ENCODE measurements at places on chromosomes 1 and 21. TPM values are rescaled to one million over a fixed set of nuclear protein-coding genes. Genes with fewer than 3 reads are reported as not detected.
A peak's percentile ranks its signal among the peaks of the same experiment; 100 is the strongest.

Gene TMEM59
- total RNA-seq = 195 TPM

Gene SHISA4
- total RNA-seq = 0.57 TPM

Gene SLC44A5
- not detected for total RNA-seq

Gene KRTAP8-1
- total RNA-seq = not detected

Gene ARTN
- total RNA-seq = 0.10 TPM

Gene GJA5
- not detected for total RNA-seq

Gene LRRC39
- total RNA-seq = 0.72 TPM

Gene RAB3B
- 0.02 TPM for total RNA-seq

Gene IVL
- not detected for total RNA-seq

Gene TSPAN2
- 3.5 TPM for total RNA-seq

Gene FYB2
- total RNA-seq = not detected

Gene OR6N1
- total RNA-seq = not detected

Gene CRABP2
- 0.77 TPM for total RNA-seq

Gene TIE1
- total RNA-seq = not detected

Gene GJA8
- not detected for total RNA-seq

Gene LCE3D
- not detected for total RNA-seq

DNA sequence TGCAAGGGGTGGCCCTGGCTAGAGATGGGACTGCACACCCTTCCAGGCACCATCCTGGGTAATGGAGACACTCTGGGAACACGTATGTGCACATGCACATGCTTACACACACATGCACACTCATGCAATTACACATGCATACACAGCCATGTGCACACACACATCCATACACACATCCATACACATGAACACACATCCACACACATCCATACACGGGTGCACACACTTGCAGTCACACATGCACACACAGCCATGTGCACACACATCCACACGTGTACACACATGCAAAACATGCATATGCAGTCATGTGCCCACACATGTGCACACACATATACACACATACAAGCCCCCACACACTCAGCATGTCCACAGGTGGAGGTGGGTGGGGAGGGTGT, 22.3 kb upstream of the POFUT2 start:
- DNase-seq = no peak

- no peak for DNase-seq
These were observed 10.8 kb upstream of the ASCL5 start for GRCh38 chr1:201137579-201138310.

DNA sequence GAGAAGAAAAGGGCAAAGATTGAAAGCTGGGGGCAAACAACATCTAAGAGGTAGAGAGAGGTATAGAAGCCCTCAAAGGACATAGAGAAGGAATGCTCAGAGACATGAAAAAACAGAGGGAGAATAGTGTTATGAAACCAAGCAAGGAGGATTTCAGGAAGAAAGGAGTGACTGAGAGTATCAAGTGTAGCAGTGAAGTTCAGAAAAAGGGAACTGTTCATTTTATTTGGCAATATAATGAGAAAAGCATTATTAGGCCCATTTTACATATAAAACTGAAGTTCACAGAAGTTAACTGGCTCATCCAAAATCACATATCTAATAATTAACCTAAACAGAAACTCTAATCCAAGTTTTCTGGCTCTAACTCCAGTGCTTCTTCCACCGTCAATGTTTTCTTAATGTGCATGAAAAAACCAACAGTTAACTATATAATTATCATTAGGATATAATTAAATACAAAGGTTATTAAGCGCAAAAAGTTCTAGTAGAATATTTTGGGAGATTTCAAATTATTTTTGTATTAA, 17.7 kb downstream of the NEXN start:
- DNase-seq = no peak

GRCh38 chr1:101145449-101145820, 91.4 kb upstream of the S1PR1 start:
- DNase-seq = no peak

DNA sequence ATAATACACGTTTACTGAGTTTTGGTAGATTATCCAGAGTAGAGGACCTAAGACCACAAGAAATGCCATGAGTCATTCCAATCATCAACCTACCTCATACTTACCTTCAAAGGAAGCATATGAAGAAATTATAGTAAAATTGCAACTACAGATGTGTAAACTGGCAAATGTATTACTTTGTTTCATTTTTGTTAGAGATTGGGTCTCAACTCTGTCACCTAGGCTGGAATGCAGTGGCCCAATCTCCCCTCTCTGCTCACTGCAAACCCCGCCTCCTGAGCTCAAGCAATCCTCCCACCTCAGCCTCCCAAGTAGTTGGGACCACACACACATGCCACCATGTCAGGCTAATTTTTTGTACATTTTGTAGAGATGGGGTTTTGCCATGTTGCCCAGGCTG, 5.2 kb downstream of the TMCO1 start:
- DNase-seq = no peak

DNA sequence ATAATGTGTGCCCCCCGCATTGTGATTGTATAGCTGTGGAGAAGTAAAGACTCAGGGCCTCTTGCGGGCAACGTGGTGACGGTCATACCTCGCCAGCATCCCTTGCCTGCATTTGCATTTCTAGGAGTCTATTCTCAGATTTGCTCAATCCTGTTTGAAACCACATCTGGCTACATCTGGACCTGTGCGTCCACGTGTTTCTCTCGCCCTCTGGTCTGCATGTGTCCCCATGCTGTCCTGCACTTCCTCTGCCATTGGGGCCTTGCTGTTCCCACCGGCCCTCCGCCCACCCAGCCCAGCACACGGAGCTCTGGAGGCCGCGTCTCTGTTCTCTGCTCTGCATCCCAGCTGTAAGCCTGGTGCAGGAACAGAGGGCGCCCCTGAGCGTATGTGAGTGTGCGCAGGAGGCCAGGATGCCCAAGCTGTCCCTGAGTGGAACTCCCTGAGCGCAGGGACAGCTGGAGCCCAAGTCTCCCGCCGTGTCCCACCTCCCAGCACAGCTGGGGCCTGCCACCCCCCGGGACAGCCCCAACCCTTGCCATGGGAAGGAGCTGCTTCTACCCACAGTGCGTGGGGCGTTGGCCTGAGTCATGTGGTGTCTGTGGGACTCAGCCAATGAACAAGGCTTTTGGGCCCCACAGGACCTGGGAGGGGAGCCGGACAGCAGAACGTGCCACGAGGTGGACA, 1.6 kb downstream of the KRTAP10-2 start:
- DNase-seq = no peak

DNA sequence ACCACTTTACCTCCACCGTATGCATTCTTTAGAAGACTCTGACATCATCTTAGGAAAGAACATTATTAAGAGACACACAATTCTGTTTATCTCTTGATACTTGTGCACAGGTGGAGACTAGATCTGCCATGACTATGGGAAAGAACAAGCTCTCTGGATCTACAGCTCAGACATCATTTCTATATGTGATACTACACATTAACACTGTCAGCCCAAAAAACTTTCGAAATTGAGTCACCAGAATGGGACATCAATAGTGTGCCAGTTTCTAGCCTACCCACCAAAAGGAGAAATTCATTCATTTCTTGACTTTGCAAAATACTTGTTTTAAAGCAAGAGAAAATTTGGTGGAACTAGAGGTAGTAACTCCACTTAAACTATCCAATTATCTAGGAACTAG, 6.0 kb upstream of the EVI5 start:
- DNase-seq = no peak

GRCh38 chr1:214557952-214558735, 6.7 kb upstream of the PTPN14 start:
- DNase-seq = no peak

- no peak for DNase-seq
These were observed 489.3 kb upstream of the VAMP3 start for GRCh38 chr1:7281821-7282220.

- no peak for DNase-seq
These were observed at the start of gene PTPN14 for GRCh38 chr1:214551436-214552173. Gene PTPN14, minus strand, starts transcription at chr1:214551602. Its CDS starts 86,799 bp downstream, at chr1:214464803.

- no peak for DNase-seq
These were observed 309.7 kb downstream of the SEC16B start for GRCh38 chr1:177660188-177660587.

- DNase-seq = no peak
These were observed 124.5 kb downstream of the GREM2 start for GRCh38 chr1:240487493-240487892.

DNA sequence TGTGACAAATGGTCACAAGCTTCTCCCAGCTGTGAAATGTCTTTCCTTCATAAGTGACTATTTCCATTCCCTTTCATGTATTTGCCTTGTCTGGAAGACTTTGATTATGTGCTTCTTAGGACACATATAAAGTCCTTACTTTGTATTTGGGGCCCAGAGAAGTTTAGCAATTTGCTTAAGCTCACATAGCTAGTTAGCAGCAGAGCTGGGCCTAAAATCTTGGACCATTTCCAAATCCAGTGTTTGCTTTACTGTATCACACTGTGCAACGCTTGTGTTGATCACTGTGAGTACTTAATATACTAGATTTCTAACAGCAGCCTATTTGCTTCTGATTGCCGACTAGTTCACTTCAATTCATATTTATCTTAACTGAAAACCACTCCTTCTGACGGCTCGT, 2.2 kb upstream of the KCNA3 start:
- no peak for DNase-seq

- DNase-seq = no peak
These were observed 122.0 kb downstream of the PEX14 start for GRCh38 chr1:10596780-10597179.

- DNase-seq = peak; percentile 57
These were observed 428 bp downstream of the POGZ start for GRCh38 chr1:151458802-151459330.

DNA sequence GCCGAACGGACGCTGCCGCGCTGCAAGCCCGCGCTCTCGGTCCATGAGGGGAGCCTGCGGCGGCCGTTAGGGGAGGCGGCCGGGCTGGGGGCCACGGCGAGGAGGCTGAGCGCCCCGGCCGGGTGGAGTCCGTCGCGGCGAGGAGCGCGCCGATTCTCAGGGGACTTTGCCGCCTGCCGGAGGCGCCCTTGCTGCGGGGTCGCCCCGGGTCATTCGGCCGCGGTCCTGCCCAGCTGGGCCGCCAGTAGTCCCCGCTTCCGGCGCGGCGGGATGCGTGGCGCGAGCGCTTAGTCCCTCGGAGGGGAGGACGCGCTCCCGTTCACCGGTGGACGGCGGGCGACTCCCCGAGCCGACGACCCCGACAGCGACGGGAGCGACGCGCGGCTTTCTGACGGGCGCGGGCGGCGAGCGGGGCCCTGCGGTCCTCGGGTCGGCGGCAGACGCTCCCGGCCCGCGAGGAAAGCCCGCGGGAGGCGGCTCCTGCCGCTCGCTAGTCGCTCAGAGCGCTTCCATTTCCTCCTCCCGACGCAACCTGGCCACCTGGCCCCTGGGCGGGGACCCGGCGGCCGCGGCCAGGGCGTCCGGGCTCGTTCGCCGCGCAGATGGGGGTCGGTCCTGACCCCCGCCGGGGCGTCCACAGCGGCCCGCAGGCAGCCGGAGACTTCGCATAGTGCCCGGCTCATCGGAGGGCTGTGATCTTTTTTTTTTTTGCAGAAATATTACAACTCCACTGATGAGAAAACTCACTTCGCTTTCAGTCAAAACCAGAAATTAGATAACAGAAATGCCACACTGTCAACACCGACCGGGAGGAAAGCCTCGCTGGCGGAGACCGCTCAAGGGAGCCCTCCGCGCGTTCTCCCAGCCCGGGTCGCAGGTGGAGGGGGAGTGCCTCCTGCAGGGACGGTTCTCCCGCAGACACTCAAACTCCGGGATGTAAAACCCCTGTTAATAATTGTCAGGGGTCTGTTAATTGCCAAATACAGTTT, 641 bp upstream of the ZBTB21 start:
- DNase-seq = peak; percentile 25

- no peak for DNase-seq
These were observed 55.8 kb upstream of the SELENON start for GRCh38 chr1:25744140-25744581.

GRCh38 chr1:31800674-31800967, 15.2 kb downstream of the SPOCD1 start:
- no peak for DNase-seq

GRCh38 chr1:145858238-145858900, 512 bp downstream of the PIAS3 start:
- peak; percentile 55 for DNase-seq

- no peak for DNase-seq
These were observed 14.8 kb upstream of the KIF1B start for GRCh38 chr1:10195570-10195969.

GRCh38 chr1:68111519-68112436, 61.4 kb upstream of the DIRAS3 start:
- DNase-seq = no peak

- no peak for DNase-seq
These were observed 28.1 kb upstream of the B3GALNT2 start for GRCh38 chr1:235532360-235532759.

GRCh38 chr1:16020325-16020724, 1.5 kb upstream of the CLCNKA start:
- no peak for DNase-seq

GRCh38 chr1:17292299-17293160, 15.5 kb upstream of the PADI4 start:
- DNase-seq = no peak

DNA sequence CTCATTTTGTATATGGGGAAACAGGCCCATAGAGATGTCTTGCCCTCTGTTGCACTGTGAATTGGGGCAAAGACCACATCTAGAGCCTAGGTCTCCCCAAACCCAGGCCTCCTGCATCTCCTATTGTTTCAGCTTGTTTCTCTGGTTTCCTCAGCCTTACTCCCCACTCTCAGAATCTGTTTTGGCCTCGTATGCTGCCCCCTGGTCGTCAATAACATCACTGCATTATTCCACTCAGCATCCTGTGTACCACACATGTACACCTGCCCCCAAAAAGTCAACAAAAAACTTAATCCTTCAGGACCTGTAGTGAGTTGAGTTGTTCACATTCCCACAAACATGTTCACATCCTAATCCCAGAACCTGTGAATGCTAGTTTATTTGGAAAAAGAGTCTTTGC, 184.8 kb downstream of the BRINP2 start:
- no peak for DNase-seq

GRCh38 chr1:214400131-214400530, 119.2 kb downstream of the SMYD2 start:
- DNase-seq = no peak

- DNase-seq = peak; percentile 32
These were observed 54.4 kb upstream of the NEK7 start for GRCh38 chr1:198102454-198102827.

DNA sequence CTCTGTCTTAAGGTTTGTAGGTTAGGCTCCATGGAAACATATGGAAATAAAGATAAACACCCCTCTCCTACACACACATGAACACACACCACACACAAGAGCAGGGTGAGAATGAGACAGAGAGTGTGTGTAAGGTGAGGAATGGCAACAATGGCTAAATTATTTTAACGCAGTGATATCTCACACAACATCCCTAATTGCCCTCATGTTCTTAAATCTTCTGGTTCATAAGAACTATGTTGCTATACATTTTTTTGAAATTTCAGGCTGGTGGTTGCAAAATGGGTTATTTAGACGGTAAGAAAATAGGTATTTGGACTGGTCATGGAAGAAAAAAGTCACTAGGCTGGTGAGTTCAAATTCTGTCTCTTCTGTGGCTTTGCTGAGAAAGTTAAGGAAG, 316.7 kb upstream of the ESRRG start:
- DNase-seq = no peak

DNA sequence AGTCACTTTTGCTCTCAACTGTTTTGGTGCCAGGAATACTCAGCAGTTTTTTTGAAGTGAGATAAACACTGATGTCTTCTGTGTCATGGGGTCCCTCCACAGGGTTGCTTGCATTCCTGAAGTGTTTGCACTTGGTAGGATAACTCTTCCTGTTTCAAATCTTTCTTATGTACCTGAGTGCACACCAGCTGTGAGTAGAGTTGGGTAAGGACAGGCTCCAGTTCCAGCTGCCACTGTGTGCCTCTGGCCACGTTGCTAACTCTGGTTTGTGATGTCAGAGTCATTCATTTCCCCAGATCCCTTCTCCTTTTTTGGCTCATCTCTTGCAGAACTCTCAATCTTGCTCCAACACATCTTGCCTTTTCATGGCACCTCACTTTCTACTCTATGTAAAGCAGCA, 356.3 kb upstream of the B3GALT2 start:
- no peak for DNase-seq
